G401 (cell line): ENCODE measurements at places on chromosomes 7 and 10. TPM values are rescaled to one million over a fixed set of nuclear protein-coding genes. Genes with fewer than 3 reads are reported as not detected.
A peak's percentile ranks its signal among the peaks of the same experiment; 100 is the strongest.

- DNase-seq = no peak
Observed at GRCh38 chr7:99011706-99012404, 132.1 kb downstream of the SMURF1 start.

GRCh38 chr7:20532890-20533289 is 82.6 kb upstream of the ABCB5 start:
- no peak for DNase-seq

DNA sequence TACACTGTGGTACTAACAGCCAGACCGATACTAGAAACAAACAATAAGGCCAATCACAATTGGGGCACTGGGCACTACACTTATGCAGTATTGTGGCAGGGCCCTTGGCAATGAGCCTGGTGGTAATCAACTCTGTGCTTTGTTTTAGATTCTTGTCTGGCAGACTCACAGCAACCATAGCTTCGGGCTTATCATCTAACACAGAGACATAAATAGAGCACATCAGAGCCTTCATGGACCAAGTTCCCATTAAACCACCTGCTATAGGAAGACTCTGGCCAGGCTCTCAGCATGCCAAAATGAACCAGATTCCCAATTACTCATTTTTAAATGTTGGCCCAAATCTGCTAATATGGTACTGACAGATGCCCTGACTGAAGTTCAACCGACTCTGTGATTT is 218.6 kb downstream of the DGKI start:
- peak; percentile 86 for DNase-seq

DNA sequence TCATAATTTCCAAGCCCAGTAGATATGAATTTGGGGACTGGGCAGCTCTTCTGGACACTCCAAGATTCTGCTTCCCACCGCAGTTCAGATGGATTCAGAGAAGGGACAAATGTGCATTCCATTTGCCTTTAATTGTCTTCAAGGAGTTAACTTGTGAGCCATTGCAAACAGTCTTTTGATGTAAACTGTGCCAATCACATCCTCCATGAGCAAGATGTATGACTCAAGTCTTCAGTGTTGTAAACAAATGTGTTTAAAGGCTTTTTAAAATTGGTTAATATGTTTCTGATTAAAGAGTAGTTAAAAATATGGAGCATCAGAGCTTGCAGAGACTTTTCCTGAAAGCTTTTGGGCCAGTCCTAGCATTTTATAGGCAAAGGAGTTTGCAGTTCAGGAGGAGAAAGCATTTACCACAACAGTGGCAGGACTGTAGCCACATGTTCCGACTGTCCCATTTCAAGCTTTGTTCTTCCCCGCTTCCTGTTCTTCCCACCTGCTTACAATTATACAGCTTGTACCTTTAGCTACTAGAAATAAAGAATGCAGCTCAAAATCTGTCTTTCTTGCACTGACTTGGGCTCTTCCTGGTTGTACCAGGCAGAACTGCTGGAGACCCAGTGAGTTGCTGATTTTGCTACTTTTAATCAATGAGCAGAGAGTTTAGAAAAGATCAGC is 6.2 kb downstream of the SLC18A2 start:
- DNase-seq = no peak

DNA sequence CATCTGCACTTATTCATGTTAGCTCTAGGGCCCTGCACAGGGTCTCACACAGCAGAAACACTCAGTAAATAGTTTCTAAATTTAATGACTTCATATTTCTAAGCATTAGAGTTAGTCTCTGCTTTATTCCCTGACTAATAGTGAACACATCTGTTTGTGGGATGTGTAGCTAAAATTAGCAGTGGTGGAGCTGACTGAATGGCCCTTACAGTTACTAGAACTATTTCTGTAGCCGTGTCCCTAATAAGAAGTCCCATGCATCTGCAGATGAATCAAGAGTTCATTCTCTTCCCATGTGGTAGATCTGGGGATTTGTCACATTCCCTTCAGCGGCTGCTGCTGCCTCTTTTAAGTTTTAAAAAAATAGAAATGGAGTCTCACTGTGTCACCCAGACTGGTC is 11.7 kb downstream of the MAP3K8 start:
- DNase-seq = no peak

GRCh38 chr7:106281585-106282318 is 3.0 kb downstream of the NAMPT start:
- DNase-seq = no peak

- no peak for DNase-seq
Observed at GRCh38 chr7:47827871-47828270, 120.4 kb downstream of the PKD1L1 start.

The TMEM225B gene
- total RNA-seq = 0.12 TPM in 1 of 2 replicates, not detected in the other

The EFCAB10 gene
- not detected in 2 replicates for total RNA-seq

The ASZ1 gene
- total RNA-seq = not detected in 2 replicates
